ENCODE measurements at places on chromosomes 2 and 18.

DNA sequence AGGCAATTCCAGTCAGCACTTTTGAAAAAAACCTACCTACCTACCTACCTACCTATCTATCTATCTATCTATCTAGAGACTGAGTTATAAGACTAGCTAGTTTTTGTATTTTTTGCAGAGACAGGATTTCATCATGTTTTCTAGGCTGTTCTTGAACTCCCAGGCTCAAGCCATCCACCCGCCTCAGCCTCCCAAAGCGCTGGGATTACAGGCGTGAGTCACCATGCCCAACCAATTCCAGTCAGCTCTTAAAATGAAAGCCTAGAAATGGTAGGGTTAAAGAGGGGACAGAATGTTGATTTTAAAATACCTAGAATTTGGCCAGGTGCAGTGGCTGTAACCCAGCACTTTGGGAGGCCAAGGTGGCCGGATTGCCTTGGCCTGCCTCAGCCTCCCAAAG lies 19.1 kb downstream of the MSH2 start:
- DNase-seq, result no peak

- DNase-seq, result no peak
Measured at GRCh38 chr2:198890490-198890889, 567.2 kb downstream of the SATB2 start.

- no peak for DNase-seq
Measured at GRCh38 chr2:165629776-165630175, 160.3 kb downstream of the CSRNP3 start.

DNA sequence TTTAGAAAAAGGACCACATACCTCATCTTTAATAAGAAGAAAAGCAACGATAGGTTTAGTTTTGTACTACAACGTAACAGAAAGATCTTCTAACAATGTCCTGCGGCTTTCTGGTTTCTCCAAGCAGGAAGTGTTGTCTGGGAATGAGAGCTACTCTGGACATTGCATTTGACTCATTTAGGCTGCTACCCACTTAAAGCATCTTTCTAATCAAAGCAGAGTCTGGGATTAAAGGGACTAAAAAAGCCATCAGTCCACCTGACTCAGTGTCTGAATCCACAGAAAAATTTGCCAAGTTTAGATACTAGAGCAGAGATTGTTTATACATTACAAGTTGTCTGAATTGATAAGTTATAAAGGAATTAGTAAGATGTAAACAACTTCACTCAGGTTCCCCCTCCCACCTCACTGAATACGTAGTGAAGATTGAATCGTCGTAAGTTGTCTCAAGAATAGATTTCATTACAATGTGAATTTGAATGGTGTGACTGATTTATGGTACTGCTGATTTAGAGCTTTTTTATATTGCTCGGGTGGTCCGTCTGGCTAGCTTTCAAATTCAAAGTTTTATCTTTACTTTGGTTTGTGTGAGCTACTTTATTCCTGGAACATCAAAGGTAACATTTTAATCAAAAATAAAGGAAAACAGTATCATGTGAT lies 70.2 kb upstream of the SMIM21 start:
- DNase-seq, result no peak

DNA sequence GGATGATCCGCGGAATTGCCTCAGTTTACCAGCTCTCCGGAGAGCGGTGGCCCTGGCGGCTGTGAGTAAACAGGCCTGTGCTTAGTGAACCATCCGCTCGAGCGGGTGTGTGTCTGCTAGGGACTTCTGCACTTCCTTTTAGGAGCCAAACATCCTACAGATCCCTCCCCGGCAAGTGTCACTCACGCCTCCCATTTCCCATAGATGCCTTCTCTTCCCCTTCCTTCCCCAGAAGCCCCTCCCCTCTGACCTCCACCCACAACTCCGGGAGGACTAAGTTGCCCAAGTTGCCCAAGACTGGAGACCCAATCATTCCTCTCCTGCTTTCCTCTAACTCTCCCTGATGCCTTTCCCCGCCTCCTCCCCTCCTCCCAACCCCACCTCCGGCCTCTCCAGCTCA lies 2.9 kb downstream of the C1QL2 start:
- no peak for DNase-seq

DNA sequence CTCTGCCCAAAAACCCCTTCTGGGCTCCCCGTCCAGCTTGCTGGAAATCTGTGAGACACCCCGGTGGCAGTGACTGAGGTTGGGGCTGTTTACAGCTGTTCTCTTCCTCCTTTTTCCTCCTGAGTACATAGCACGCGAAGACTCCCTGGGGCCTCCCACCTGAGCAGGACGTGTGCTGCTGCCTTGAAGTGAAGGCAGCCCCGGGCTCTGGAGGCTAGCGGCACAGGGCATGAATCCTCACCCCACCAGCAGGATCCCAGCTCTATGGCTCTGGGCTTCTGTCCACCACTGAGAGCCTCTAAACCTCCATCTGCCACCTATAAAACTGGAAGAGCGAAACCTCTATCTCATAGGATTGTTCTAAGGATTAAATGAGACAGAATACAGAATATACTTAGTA lies 182.5 kb downstream of the TMEM163 start:
- no peak for DNase-seq

DNA sequence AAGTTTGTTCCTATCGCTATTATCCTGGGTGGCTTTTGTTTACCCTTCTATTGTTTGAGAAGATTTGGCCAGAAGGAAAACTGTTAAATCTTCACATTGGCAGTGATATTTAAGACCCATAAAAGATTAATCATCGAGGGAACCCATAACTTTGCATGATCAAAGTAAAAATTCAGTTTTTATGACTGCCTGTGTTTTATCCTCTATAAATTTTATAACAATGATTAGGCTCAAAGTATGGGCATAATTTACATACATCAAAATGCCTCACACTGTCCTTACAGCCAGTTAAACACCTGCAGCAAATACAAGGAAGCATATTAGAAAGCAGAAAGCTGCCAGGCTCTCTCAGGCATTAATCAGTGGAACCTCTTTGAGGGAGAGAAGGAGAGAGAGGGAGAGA lies 289.1 kb downstream of the ICOS start:
- no peak for DNase-seq

DNA sequence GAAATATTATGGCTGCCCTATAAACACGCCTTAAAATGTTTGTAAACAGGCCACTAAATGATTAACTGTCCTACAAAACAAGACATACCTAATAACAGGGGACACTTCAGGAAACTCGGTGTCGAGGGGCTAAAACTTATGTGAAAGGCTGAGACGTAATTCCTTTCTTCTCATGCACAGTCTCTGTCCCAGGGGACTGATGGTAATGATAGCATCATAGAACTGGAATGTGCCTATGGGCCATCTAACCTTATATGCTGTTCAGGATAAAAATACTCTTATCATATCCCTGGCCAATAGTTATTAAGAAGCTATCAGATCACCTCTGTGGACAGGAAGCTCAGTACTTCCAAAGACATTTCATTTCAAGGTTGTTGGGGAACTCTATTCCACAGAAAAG lies 252.6 kb upstream of the RASGRP3 start:
- DNase-seq, result no peak

DNA sequence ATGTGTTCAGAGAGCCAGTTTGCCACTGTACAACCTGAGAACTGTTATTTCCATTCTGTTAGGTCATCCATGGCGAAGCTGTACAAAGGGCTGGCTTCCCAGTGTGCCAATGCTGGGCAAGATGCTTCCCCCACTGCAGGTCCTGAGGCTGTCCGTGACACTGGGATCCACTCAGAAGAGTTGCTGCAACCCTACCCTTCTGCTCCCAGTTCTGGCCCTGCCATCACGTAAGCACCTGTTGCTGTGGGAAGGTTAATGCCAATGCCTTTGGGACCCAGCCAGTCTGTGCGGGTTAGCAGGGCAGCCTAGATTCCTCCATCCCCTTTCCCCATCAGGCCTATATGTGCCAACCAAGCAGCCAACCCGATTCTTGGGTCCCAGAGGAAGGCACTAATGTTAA lies 68.3 kb downstream of the ARHGEF33 start:
- no peak for DNase-seq

GRCh38 chr18:2571200-2572170 lies at the start of the genes METTL4 and NDC80:
Gene METTL4, minus strand, starts transcription at chr18:2571505. Its CDS starts 4,289 bp downstream, at chr18:2567216.
Gene NDC80, plus strand, starts transcription at chr18:2571557. Its CDS starts 1,429 bp downstream, at chr18:2572986.
- DNase-seq, result peak; percentile 68

DNA sequence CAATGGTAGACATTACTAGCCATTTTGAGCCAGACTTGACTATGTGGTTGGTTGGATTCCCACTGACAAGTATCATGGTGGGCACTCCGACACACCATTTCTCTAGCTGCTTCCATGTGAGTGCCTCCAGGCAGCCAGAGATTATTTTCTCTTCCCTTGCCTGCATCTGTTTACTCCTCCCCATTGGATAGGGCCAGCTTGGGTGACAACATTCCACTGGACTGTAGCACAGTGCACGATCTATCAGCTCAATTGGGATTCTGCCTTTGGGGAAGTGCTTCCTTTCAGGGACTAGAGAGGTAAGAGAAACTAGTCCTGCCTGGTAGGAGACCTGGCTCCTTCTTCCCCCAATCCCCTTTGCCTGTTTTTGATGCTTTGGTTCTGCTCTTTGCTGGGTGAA lies 49.0 kb upstream of the MAP4K3 start:
- DNase-seq, result no peak

GRCh38 chr2:152433791-152434190 lies 98.8 kb downstream of the FMNL2 start:
- no peak for DNase-seq

DNA sequence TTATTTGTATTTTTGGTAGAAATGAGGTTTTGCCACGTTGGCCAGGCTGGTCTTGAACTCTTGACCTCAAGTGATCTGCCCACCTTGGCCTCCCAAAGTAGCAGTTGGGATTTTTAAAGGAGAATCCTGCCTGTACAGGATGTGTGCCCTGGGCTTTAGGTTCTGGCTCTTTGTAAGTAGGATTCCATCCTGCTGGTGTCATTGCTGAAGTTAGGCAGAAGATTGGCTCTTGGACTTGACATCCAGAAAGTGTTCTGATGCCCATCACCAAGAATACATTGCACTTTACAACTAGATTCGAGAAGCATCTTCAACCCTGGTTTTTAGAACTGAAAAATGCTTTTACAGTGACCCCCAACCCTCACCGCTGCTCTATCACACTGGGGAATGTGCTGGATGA lies 4.4 kb upstream of the TWIST2 start:
- no peak for DNase-seq

Measured in activated naive CD4-positive, alpha-beta T cell (primary cell).